ENCODE measurements at places on chromosomes 2 and 18.

GRCh38 chr2:219446101-219446504 is 11.5 kb downstream of the SPEG start:
- peak; percentile 38 for DNase-seq

- DNase-seq, result no peak
Measured at GRCh38 chr2:19762959-19763605, 138.7 kb downstream of the TTC32 start.

GRCh38 chr2:134083548-134083947 is 170.3 kb upstream of the MGAT5 start:
- DNase-seq, result peak; percentile 19

DNA sequence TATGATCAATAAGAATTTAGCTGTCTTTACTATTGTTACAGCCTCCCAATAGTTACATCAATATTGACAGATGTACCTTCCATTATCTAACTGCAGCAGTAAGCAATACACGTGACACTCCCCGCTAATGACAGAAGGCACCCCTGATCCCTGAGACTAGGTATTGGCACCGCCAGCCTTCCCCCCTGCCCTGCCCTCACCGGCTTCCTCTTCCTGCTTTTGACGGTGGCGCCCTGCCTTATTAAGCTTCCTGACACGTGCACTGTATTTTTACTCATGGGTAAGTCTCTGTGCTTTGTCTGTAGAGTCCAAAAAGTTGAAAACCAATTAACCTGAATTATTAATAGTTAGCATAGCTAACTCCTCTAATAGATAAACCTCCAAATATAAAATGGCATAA is 223.5 kb downstream of the EIPR1 start:
- no peak for DNase-seq

DNA sequence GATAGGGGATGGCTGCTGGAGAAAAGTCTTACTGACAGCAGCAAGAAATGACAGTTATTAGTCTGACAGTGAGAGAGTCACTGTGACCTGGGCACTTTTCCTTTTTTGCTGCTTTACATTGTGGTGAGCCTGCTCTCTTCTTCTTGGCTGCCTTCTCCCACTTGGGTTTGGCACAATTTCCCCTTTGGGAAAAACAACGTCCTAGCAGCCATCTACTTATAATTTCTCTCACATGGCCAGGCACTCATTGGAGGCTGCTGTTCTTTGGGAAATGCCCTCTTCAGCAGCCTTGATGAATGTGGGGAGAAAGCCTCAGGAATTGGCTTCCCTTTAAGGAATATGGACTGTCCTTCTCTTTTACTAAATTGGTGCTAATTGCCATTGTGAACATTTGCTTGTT is 60.4 kb upstream of the SLC1A4 start:
- no peak for DNase-seq

DNA sequence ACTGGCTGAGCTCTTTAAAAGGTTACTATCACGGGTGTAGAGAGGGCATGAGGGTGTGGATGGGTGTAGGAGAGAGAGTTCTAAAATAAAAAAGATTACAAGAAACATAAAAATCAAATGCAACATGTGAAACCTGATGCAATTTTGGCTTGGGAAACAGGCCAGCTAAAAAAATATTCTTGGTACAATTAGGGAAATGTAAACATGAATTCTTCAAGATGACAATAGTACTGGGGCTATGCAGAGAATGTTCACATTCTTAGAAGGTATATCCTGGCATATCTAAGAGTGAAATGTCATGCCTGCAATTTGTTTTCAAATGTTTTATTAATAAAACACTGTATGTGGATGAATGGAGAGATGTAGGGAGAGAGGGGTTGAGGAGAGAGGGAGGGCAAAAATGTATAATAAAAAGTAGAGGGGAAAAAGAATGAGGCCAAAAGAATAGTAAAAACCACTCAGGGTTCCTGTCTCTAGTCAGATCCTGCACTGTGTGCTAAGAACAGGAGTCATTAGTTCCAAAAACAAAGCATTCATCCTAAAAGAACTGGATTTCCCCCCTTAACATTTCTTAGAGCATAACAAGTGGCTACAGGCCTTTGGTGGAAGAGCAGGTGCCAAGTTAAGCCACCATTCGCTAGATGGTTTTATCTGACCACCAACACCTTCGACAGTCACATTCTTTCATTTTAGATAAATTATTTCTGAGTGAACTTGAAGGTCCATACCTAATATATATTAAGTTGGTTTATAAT is 77.3 kb downstream of the LPIN2 start:
- DNase-seq, result no peak

DNA sequence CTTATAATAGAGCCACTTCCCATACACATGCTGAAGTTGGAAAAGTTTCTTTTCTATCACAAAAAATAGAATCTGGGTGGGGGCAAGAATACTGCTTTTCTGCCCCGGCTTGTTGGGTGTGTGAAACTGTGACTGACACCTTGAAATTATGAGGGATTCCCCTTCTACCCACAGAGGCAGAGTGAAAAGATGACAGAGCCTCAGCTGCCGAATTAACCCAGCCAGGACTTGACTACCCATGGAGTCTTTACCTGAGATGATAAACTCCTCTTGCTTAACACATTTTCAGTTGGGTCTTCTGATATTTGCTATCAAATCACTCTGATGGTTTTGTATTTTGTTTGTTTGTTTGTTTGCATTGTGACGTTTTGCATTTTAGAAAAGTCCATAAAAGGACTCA is 66.0 kb upstream of the PMAIP1 start:
- no peak for DNase-seq

DNA sequence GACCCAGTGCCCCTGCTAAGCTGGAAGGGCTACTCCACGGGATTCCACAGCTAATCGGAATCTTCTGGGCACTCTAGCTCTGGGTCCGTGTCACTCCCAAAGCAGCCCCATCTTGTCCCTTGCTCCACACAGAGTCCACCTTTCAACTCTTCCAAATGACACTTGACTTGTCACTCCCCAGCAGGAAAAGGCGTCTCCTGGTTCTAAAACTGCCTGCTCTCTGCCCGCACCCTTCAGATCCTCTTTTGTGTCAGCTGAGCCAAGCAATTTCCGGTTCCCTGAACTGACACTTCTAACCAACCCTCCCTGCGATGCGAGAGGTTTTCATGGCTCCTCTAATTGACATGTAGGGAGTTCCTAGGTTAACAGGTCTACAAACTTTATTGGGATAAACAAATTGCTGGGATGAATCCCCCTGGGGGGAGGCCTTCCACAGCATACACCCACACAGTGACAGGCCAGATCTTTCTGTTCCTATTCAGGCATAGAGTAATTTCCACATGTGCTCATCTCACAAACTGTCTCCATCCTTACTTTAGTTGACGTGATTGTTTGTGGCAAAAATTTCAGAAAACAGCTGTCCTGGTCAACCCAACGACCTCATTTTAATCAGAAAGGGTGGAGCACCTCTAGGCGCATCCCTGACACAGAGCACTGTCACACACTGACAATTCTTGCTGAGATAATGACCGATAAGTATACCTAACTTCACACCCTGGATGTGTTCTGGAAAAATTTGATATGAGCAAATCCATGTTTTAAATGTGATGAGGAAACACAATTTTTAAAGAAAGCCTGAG is 104.9 kb downstream of the RBMS1 start:
- DNase-seq, result no peak

DNA sequence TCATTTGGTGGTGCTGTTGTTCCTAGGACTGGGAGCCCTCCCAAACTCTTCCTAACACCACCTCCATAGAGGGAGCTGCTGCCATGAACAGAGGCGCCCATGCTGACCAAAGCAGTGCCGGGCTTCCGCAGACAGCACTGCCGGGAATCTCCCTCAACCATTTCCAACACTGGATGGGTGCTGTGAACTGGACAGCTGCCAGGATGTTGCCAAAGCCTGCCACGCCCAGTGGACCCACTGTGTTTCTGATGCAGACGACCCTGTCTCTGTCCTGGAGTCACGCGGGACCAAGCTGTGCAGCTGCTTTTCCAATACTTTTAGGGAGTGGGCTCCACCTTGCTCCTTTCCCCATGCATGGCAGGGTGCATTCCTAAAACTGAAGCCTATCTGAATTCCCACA is 16.9 kb upstream of the GNAL start:
- DNase-seq, result no peak

DNA sequence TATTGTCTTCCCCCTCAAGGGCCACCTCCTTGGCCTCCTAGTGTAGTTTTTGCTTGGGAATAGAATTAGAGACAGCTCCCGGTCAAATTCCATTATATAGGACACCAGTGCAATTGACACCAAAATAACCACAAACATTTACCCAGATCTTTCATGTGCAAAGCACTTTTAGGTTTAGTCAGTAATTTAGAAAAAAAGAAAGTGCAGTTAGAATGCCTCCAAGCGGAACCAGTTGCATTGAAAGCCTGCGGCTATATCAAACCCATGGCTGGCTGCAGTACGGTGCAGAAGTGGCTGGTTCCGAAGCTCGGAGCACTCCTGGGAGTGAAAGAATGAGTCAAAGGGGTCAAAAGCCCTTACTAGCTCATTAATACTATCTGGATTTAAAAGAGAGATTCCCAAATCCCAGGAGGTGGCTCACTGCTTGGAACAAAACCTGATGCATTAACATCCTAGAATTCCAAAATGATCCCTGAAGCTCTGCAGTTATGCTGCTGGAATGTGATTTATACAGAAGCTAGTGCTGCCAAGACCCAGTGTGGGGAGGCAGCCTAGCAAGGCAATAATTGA is 432.2 kb upstream of the KLHL29 start:
- DNase-seq, result no peak

DNA sequence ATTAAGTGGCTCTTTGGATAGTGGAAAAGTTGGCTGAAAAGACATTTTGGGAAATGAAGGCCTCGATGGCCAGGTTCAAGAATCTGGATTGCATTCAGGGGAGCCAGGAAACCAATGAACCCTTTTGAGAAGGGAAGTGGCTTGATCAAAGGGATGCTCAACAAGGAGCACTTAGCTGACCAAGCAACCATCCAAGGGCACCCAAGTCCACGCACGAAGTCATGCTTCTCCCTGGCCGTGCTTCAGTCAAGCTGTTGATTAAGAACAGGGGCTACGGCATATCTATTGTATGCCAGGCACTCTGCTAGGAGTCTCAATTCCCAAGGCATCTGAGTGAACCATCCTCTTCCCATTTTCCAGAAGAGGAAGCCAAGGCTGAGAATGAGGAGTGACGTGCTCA is 185.8 kb upstream of the GLI2 start:
- no peak for DNase-seq

GRCh38 chr18:25612466-25612865 is 260.5 kb upstream of the ZNF521 start:
- no peak for DNase-seq
